ENCODE measurements at places on chromosomes 12 and 14.

DNA sequence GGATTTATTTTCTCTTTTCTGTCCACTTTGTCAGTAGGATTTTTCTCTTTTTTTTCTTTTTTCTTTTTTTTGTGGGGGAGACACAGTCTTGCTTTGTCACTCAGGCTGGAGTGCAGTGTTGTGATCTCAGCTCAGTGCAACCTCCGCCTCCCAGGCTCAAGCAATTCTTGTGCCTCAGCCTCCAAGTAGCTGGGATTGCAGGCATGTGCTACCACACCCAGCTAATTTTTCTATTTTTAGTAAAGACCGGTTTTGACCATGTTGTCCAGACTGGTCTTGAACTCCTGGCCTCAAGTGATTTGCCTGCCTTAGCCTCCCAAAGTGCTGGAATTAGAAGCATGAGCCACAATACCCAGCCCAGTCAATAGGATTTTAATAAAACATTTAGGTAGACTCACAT, 21.0 kb upstream of the TBK1 start:
- DNase-seq, result no peak

GRCh38 chr12:121181181-121181580, 28.7 kb upstream of the P2RX4 start:
- no peak for DNase-seq

- no peak for DNase-seq
These were observed 23.7 kb upstream of the PARP11 start for GRCh38 chr12:3896801-3897351.

DNA sequence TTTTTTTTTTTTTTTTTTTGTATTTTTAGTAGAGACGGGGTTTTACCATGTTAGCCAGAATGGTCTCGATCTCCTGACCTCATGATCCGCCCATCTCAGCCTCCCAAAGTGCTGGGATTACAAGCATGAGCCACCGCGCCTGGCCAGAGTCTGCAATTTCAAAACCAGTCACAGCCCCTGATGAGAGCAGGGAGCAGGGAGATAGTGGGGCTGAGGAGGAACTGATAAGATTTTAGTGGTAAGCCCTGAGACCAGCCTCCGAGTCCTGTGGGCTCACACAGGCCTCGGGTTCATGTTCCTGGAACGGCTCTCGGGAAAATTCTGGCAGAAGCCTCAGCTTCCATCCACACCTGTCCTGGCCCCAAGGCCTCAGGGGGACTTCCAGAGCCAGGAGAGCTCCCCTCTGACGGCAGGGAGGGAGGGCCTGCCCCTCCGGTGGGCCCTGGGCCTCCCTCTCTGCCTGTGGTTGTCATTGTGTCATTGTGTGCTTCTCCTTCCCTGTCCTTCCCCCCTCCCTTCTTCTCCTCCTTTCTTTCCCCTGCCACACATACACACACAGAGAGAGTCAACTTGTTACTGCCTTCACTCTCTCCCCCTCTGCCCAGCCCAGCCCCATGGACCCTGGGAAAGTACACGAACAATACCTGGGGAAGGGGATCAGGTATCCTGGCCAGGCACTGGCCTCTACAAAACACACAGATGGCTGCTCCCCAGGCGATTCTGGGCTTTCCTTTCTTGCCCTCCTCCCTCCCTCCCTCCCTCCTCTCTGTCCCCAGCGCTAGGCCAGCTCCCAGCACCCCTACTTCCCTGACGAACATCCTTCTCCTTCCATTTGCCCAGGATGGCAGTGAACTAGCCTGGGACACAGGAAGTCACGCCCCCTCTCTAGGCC, 294.1 kb downstream of the DPF3 start:
- DNase-seq, result no peak

DNA sequence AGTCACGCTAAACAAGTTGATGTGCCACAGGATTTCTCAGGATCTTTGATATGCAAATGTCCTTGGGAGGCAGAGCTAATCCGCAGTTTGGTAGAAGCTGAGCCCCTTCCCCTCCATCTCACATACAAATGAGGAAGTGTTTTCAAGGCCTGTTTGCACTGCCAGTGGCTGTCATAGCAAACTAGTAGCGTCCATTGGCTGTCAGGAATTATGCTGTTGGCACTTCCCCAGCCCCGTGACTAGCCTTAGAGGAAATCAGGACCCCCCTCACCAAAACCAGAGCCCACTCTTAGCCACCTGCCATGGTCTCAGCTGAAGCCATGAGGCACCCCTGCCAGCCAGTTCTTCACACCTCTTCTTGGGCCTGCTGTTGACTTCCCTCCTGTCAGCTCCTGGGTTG, 253.9 kb downstream of the CACNA1C start:
- no peak for DNase-seq

DNA sequence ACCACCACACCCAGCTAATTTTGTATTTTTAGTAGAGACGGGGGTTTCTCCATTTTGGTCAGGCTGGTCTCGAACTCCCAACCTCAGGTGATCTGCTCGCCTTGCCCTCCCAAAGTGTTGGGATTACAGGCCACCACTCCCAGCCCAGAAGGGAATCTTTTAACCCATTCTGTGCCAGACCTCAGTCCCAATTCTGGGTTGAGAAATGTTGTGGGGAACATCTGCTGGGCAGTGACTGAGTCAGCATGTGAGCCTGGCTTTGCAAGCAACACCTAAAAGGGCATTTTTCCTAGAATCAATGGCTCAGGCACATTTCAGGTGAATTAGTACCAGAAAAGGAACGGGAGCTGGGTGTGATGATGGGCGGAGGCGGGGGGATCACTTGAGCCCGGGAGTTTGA, 7.6 kb upstream of the SPATS2 start:
- DNase-seq, result no peak

All from AG04449 (cell line).